ENCODE measurements at places on chromosomes 6 and 20. TPM values are rescaled to one million over a fixed set of nuclear protein-coding genes. Genes with fewer than 3 reads are reported as not detected.
A peak's percentile ranks its signal among the peaks of the same experiment; 100 is the strongest.

- no peak for DNase-seq
- H3K27me3 ChIP-seq = no peaks in the 10 kb centered on the region
- H3K27ac ChIP-seq = no peak overlapping the region
- peaks cover 7% of the 10 kb centered on the region for H3K4me1 ChIP-seq
Observed at GRCh38 chr6:163501439-163501838, 86.9 kb downstream of the QKI start.

DNA sequence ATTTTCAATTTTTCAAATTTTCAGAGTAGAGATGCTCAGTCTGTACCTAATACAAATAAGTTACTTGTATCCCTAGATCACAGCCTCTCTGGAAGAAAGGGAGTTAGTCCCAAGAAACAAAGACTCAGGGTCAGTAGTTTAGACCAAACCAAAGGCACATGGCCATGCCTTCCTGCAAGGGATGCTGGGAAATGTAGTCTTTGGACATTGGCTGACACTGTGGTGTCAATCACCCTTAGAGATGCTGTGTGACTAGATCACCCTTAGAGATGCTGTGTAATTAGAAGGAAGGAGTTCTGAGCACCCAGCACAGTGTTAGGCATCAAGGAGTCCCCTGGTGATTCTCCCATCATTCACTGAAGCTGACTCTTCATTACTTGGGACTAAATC, 202.1 kb downstream of the NFATC2 start:
- DNase-seq = no peak
- no peaks in the 10 kb centered on the region for H3K36me3 ChIP-seq
- no peaks in the 10 kb centered on the region for H3K27me3 ChIP-seq
- no peaks in the 10 kb centered on the region for H3K4me1 ChIP-seq
- no peak overlapping the region for H3K4me3 ChIP-seq

DNA sequence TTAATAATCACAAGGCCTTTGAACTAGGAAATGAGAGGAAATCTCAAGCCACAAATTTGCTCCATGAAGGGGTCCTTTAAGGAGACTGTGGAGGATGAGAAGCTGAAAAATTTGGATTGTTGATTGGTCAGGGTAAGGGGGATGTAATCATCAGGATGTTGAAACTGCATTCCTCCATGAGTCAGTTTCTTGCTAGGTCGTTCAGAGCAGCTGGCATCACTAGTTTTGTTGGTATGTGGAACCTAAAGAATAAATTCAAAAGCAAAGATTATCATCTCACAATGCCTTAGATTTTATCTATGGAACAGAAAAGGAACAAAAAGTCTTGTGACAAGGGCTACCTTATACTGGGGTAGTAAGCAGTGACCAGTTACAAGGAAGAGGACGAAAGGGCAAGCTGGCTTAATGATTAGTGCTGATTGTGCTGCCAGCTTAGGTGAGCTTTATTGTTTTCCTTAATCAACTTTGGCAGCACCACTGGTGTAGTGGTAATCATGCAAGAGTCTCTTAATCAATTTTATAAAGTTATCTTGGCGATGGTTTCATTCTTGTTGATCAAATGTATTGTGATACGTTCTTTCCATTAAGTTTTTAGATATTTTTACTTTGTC, 36.6 kb downstream of the CRISP2 start:
- H3K4me1 ChIP-seq = no peaks in the 10 kb centered on the region
- no peak overlapping the region for H3K4me3 ChIP-seq
- DNase-seq = no peak
- no peak overlapping the region for H3K27ac ChIP-seq
- no peaks in the 10 kb centered on the region for H3K27me3 ChIP-seq

GRCh38 chr20:46717818-46718541, 8.5 kb downstream of the SLC2A10 start:
- H3K4me1 ChIP-seq = no peaks in the 10 kb centered on the region
- H3K36me3 ChIP-seq = no peaks in the 10 kb centered on the region
- H3K4me3 ChIP-seq = no peak overlapping the region
- no peak for DNase-seq
- no peak overlapping the region for H3K27ac ChIP-seq
- no peaks in the 10 kb centered on the region for H3K27me3 ChIP-seq

DNA sequence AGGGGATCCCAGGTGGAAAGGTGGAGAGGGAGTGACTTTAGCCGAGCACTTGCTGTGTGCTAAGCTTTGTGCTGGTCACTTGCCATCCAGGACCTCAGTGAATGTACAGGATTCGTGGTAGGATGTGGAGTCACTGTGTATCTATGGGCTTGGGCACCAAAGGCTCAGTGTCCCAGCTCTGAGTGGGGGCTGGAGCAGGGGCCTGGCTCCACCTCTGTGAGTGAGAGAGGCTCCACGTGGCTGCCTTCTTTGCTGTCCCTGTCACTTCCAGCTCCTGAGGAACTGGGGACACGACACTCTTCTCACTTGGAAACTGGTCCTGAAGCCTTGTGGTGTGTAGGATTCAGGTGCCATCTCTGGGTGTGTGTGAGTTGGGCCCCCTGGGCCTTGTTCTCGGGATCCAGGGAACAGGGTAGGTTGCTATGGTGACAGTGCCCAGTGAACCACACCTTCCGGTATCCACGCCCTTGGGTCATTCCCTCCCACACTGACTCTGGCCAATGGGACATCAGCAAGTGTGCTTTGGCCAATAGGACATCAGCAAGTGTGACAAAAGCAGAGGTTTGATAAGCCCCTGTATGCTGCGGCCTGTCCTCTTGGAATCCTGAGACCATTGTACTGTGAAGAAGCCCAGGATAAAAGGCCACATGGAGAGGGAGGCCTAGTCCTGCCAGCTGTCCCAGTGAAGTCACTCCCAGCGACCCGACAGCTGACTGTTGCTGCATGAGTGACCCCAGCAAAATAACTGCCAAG, 87.7 kb downstream of the CDH22 start:
- no peak overlapping the region for H3K4me3 ChIP-seq
- DNase-seq = no peak
- no peaks in the 10 kb centered on the region for H3K4me1 ChIP-seq
- H3K27ac ChIP-seq = no peak overlapping the region

GRCh38 chr6:46961711-46962110, 40.0 kb upstream of the ADGRF5 start:
- no peak overlapping the region for H3K27ac ChIP-seq
- H3K4me1 ChIP-seq = no peaks in the 10 kb centered on the region
- H3K4me3 ChIP-seq = no peak overlapping the region
- no peak for DNase-seq
- H3K27me3 ChIP-seq = no peaks in the 10 kb centered on the region

DNA sequence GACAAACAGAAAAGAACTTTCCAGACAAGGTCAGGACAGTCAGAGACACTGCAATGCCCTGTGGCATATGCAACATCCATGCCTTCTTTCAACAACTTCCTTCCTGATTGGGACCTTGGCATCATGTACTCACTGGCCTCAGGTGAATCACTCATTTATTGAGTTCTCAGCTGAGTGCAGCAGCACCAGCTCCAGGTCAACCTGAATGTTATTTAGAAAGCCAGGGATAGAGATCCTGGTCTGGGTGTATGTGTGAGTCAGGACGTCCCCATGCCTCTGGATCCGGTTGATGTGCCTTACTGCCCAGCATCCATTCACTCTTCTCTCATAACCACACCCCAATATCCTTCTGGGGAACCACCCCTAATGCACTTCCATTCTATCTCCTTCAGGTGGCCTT, 54.4 kb downstream of the SNRNP48 start:
- H3K4me1 ChIP-seq = no peaks in the 10 kb centered on the region
- no peak overlapping the region for H3K4me3 ChIP-seq
- H3K36me3 ChIP-seq = no peaks in the 10 kb centered on the region
- no peaks in the 10 kb centered on the region for H3K27me3 ChIP-seq
- no peak overlapping the region for H3K27ac ChIP-seq
- peak; percentile 16 for DNase-seq

- peaks cover 15% of the 10 kb centered on the region for H3K4me1 ChIP-seq
- no peaks in the 10 kb centered on the region for H3K27me3 ChIP-seq
- no peaks in the 10 kb centered on the region for H3K36me3 ChIP-seq
- DNase-seq = no peak
Observed at GRCh38 chr20:34891166-34892062, 15.0 kb downstream of the ACSS2 start.

GRCh38 chr20:42652266-42652665, 537.4 kb downstream of the PTPRT start:
- no peaks in the 10 kb centered on the region for H3K4me1 ChIP-seq
- no peak overlapping the region for H3K27ac ChIP-seq
- DNase-seq = no peak
- no peak overlapping the region for H3K4me3 ChIP-seq

DNA sequence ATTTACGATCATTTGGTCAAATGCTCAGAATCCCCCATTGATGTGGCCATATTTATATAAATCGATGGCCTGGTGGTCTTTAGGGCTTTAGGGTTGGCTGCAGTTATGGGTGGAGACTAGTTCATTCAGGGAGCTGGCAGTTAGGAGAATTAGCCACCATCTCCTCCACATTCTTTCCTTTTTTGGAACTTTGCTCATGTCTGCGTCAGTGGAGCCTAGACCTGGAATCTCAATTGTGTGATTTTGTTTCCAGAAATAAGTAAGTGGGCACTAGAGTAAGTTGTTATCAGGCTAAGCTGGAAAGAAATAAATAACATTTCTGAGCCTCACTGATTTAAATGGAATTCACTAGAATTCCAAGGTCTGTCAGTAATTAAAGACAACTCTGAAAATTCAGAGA, 29.0 kb upstream of the ELOVL5 start:
- no peak overlapping the region for H3K27ac ChIP-seq
- DNase-seq = no peak
- H3K4me1 ChIP-seq = no peaks in the 10 kb centered on the region
- H3K4me3 ChIP-seq = no peak overlapping the region

DNA sequence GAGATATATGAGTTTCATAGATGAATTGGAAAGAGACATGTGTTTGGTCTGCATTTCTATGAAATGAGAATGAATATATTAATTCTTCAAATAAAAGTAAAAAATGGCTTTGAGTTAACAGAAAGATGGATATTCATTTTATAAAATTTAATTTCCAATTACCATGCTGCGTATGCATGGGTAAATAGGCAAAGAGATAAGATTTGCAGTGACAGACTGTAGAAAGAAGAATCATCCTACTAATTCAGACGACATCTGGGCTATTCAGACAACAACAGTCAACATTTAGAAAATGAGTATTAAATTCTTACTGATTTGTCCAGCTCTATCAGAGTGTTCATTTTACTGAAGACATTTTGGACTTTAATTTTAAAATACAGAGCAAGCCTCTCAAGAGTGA, 602.2 kb upstream of the NRSN1 start:
- no peaks in the 10 kb centered on the region for H3K27me3 ChIP-seq
- no peaks in the 10 kb centered on the region for H3K36me3 ChIP-seq
- no peak overlapping the region for H3K27ac ChIP-seq
- no peak overlapping the region for H3K4me3 ChIP-seq
- DNase-seq = no peak
- no peaks in the 10 kb centered on the region for H3K4me1 ChIP-seq

DNA sequence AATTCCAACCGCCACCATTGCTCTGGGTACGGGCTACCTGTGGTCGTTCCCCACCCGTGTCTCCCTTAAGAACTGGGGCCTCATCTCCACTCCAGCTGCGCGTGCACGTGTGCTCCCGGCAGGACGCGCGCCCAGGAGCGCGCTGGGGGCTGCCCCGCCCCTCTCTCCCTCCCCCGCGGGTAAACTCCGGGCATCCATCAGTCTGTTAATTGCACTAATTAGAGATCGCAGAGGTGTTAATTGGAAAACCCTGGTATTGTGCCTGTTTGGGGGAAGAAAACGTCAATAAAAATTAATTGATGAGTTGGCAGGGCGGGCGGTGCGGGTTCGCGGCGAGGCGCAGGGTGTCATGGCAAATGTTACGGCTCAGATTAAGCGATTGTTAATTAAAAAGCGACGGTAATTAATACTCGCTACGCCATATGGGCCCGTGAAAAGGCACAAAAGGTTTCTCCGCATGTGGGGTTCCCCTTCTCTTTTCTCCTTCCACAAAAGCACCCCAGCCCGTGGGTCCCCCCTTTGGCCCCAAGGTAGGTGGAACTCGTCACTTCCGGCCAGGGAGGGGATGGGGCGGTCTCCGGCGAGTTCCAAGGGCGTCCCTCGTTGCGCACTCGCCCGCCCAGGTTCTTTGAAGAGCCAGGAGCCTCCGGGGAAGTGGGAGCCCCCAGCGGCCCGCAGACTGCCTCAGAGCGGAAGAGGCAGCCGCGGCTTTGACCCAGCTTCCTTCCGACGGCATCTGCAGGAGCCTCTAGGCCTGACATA, 14.4 kb downstream of the FOXP4 start:
- peak; percentile 77 for DNase-seq
- peaks cover 14% of the 10 kb centered on the region for H3K4me1 ChIP-seq
- H3K27ac ChIP-seq = peak overlapping the region; percentile 56
- H3K27me3 ChIP-seq = no peaks in the 10 kb centered on the region
- no peaks in the 10 kb centered on the region for H3K36me3 ChIP-seq
- H3K4me3 ChIP-seq = peak overlapping the region; percentile 26

DNA sequence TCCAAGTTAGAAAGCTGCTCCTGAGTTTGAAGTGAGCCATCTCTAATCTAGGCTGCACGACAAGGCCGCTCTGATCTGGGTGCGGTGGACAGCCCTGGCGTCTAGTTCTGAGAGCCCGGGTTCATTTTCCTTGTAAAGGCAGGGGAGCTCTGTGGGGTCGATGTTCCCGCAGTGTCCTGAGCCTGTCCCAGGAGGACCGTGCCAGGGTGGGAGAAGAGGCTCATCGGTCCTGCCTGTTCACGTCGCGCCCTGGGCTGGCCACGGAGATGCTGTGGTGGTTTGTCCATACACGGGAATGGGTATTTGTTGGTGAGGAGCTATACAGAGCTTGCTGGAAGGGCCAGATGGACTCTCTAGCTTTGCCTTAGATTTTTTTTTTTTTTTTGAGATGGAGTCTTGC, 27.0 kb downstream of the PSMG4 start:
- DNase-seq = no peak
- no peaks in the 10 kb centered on the region for H3K27me3 ChIP-seq
- peaks cover 6% of the 10 kb centered on the region for H3K4me1 ChIP-seq
- H3K4me3 ChIP-seq = no peak overlapping the region
- H3K27ac ChIP-seq = no peak overlapping the region
- no peaks in the 10 kb centered on the region for H3K36me3 ChIP-seq

- DNase-seq = no peak
- H3K4me1 ChIP-seq = no peaks in the 10 kb centered on the region
- H3K27me3 ChIP-seq = no peaks in the 10 kb centered on the region
- H3K36me3 ChIP-seq = no peaks in the 10 kb centered on the region
Observed at GRCh38 chr6:98636941-98637340, 197.4 kb upstream of the POU3F2 start.

- peak; percentile 89 for DNase-seq
- peaks cover 18% of the 10 kb centered on the region for H3K27me3 ChIP-seq
- peak overlapping the region; percentile 88 for H3K27ac ChIP-seq
- no peaks in the 10 kb centered on the region for H3K36me3 ChIP-seq
Observed at GRCh38 chr6:107114213-107114925, 946 bp downstream of the BEND3 start.

- H3K27ac ChIP-seq = no peak overlapping the region
- no peaks in the 10 kb centered on the region for H3K36me3 ChIP-seq
- H3K4me1 ChIP-seq = no peaks in the 10 kb centered on the region
- H3K27me3 ChIP-seq = no peaks in the 10 kb centered on the region
- H3K4me3 ChIP-seq = no peak overlapping the region
Observed at GRCh38 chr6:2353412-2354137, 108.2 kb upstream of the GMDS start.

- no peak for DNase-seq
- H3K27ac ChIP-seq = no peak overlapping the region
- H3K4me1 ChIP-seq = no peaks in the 10 kb centered on the region
- H3K4me3 ChIP-seq = no peak overlapping the region
- H3K27me3 ChIP-seq = peaks cover 14% of the 10 kb centered on the region
Observed at GRCh38 chr6:36267731-36268477, 2.0 kb upstream of the PNPLA1 start.

Gene NEDD9
- 82.7 TPM for total RNA-seq

Gene ZBTB22
- 10.1 TPM for total RNA-seq

Gene IYD
- 8.4 TPM for total RNA-seq
